ENCODE measurements at places on chromosomes 6 and 20. TPM values are rescaled to one million over a fixed set of nuclear protein-coding genes. Genes with fewer than 3 reads are reported as not detected.

OTOR gene
- not detected for total RNA-seq

- DNase-seq: no peak
Measured at GRCh38 chr6:33671744-33672072, 39.8 kb downstream of the UQCC2 start.

DNA sequence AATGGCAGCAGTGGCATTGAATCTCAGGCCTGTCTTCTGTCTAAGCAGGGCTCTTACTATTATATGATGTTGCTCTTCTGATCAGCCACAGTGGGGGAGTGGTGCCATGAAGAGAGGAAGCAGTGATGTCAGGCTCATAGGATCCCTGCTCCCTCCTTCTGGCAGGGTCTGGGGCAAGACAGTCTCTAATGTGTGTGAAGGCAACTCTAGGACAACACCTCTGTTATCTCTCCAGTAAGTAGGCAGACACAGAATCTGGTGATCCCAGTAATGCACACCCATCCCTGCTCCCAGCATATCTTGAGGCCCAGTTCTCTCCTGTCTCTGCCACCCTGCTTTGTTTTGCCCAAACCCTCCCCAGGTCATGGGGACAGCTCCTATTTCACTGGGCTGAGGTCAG is 8.8 kb downstream of the C20orf202 start:
- DNase-seq: no peak

- no peak for DNase-seq
Measured at GRCh38 chr6:158233214-158233795, 65.2 kb downstream of the GTF2H5 start.

DNA sequence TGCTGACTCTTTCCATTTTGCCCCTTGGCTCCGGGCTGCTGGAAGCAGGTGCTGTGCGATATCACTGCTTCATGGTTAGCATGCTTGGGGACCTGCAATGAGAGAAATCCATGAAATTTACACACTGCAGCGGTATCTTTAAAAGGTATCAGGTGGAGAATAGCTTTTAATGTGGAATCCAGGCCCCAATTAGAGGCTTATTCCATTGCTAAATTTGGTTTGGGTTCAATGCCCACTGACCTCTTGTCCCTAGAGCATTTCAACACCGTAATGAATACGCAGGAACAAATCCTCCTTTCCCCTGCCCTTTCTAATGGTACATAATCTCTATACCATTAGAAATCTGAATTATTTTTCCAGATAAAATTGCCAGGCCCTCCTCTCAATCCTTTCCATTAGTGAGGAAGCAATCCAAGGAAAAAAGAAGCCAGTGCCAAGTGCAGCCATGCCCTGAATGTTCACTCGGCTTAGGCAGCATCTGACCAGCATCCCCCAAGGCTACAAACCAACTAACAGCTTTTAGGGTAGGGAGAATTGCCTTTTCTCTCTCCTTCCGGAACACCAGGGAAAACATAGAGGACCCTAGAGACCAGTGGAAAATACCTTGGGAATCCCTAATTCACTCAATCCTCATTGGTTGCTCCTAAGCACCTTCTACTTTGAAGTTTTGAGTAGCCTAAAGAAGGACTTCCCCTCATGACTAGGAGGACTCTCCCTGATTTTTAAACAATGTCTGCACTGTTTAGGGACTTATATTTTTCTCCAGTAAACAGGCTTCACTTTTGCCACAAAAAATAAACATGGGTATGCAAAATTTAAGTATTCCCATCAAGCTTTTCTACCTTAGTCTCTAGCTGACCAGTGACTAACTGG is 143.1 kb downstream of the QRSL1 start:
- DNase-seq: no peak

CD2AP gene
- 22.9 TPM for total RNA-seq

DNA sequence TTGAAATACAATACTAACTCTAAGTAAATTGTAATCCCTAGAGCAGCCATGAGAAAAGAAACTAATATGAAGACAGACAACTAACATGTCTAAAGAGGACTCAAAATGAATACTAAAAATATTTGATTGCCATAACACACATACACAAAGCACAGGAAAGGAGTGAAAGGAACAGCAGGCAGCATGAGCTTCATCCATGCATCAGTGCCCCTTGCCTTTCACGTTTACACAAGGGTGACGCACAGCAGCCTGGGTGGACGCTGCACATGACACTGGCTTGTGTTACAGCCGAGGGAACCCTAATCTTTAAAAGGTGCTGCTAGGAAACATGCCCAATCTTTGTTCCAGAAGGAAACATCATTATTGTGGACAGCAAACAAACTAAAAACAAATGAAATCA is 123.5 kb downstream of the MAN1A1 start:
- no peak for DNase-seq

PNISR gene
- 66.4 TPM for total RNA-seq

GRCh38 chr20:10463622-10464021 is 28.5 kb downstream of the SLX4IP start:
- no peak for DNase-seq

SPATS1 gene
- not detected for total RNA-seq

DNA sequence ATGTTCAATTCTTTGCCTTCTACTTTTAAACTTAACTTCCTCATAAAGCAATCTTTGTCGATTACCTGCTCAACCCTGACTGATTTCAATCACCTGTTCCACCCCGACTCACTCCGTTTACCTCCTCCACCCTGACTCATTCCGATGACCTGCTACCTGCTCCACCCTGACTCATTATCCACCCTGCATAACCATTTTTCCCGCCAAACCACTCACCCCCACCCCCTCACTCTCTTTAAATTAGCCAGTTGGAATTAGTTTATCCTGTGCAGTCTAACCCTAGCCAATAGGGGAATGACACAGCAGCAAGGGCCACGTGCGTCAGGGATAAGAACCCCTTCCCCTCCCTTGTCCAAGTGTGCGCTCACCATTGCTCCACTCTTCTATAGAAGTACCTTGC is 56.7 kb upstream of the MRAP2 start:
- no peak for DNase-seq
